Activated CD4-positive, alpha-beta T cell treated with anti-CD3 and anti-CD28 coated beads, Interleukin-2, amount 10 ng/mL, durations not matched to agents 24 days and 14 days (primary cell): ENCODE measurements at places on chromosomes 7 and 10. TPM values are rescaled to one million over a fixed set of nuclear protein-coding genes. Genes with fewer than 3 reads are reported as not detected.

The ACTL6B gene
- total RNA-seq = not detected in 2 replicates

- no peak overlapping the region for H3K27ac ChIP-seq
- H3K4me3 ChIP-seq = no peak overlapping the region
- peaks cover 21% of the 10 kb centered on the region for H3K4me1 ChIP-seq
- no peak for DNase-seq
- H3K36me3 ChIP-seq = no peaks in the 10 kb centered on the region
- H3K27me3 ChIP-seq = peaks cover 62% of the 10 kb centered on the region
Measured at GRCh38 chr10:114401195-114401791, 3.0 kb downstream of the AFAP1L2 start.

DNA sequence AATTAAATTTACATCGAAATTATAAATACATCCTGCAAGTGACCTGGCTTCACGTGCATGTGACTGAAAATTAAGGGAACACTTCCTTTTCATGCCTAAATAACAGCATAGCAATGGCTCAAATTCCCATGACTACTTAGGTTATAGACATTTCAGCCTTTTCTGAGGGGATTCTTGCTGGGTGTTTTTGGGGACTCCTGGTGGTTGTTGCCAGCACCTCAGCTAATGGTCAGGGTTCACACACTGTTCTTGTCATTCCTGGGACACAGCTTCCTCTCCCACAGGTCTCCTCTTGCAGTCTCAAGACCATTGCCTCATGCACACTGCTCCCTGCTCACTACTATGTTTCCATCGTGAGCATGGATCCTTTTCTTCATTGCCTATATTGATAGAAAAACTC lies 148.9 kb upstream of the GLI3 start:
- H3K4me3 ChIP-seq = no peak overlapping the region
- H3K4me1 ChIP-seq = no peaks in the 10 kb centered on the region
- DNase-seq = no peak
- no peak overlapping the region for H3K27ac ChIP-seq

The PI4K2A gene
- 17.8 TPM in 2 replicates for total RNA-seq

- no peak overlapping the region for H3K27ac ChIP-seq
- no peak overlapping the region for H3K4me3 ChIP-seq
- DNase-seq = no peak
Measured at GRCh38 chr10:58201704-58202103, 66.0 kb downstream of the IPMK start.
